ENCODE measurements at places on chromosomes 2 and 18. TPM values are rescaled to one million over a fixed set of nuclear protein-coding genes. Genes with fewer than 3 reads are reported as not detected.

HTR2B gene
- total RNA-seq, result not detected

- no peaks in the 10 kb centered on the region for H3K4me1 ChIP-seq
- H3K27ac ChIP-seq, result no peak overlapping the region
- DNase-seq, result no peak
- H3K27me3 ChIP-seq, result no peaks in the 10 kb centered on the region
Measured at GRCh38 chr2:180449171-180449915, 442.2 kb upstream of the CWC22 start.

- no peak overlapping the region for H3K27ac ChIP-seq
- DNase-seq, result no peak
- no peak overlapping the region for H3K4me3 ChIP-seq
- no peaks in the 10 kb centered on the region for H3K4me1 ChIP-seq
- no peaks in the 10 kb centered on the region for H3K36me3 ChIP-seq
Measured at GRCh38 chr2:209501579-209501978, 77.7 kb downstream of the MAP2 start.

- peaks cover 18% of the 10 kb centered on the region for H3K27me3 ChIP-seq
- no peaks in the 10 kb centered on the region for H3K36me3 ChIP-seq
- H3K27ac ChIP-seq, result no peak overlapping the region
- H3K4me1 ChIP-seq, result no peaks in the 10 kb centered on the region
- DNase-seq, result no peak
- no peak overlapping the region for H3K4me3 ChIP-seq
Measured at GRCh38 chr2:235542733-235543127, 48.9 kb downstream of the AGAP1 start.

DNA sequence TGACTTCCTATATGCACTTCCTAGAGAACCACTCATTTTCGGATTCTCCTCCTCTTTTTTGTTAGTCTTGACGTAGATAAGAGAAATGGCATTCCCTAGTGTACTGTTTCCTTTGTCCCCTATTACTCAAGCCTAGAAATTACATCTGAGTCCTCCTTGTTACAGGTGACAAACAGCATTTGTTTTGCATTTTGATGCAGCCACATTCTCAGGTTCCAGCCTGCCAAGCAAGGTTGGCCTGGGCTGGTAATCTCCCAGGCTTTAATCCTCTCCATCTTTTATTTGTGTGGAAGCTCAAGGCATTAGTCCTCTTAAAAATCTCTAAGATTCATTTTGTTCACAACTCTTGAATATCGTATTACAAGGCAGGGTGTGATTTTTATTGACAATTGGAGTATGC, 318.0 kb upstream of the NRP2 start:
- H3K36me3 ChIP-seq, result peaks cover 2% of the 10 kb centered on the region
- no peak overlapping the region for H3K4me3 ChIP-seq
- H3K27me3 ChIP-seq, result peaks cover 16% of the 10 kb centered on the region
- no peak overlapping the region for H3K27ac ChIP-seq
- no peaks in the 10 kb centered on the region for H3K4me1 ChIP-seq
- DNase-seq, result no peak

FSIP2 gene
- total RNA-seq, result 0.57 TPM

GRCh38 chr2:205403244-205403825, 279.0 kb upstream of the NRP2 start:
- H3K36me3 ChIP-seq, result no peaks in the 10 kb centered on the region
- no peak overlapping the region for H3K27ac ChIP-seq
- no peaks in the 10 kb centered on the region for H3K4me1 ChIP-seq
- peaks cover 6% of the 10 kb centered on the region for H3K27me3 ChIP-seq
